ENCODE measurements at places on chromosomes 6 and 20.

DNA sequence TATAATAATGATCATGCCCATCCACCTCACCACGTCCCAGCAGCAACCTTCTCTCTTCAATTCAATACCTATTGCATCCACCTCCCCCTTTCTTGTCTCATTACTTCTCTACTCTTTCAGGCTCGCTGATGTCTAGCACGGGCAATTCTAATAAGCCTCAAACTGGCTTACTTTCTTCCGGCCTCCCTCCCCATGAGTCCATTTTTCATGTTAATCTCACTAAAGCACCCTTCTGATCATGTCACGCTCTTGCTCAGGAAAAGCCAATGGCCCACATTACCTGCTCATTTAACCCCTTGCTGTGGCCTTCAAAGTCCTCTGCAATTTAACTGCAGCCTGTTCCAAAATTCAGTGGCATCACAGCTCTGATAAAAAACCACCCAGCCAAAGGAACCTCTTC lies 105.1 kb downstream of the UTRN start:
- no peak for DNase-seq

DNA sequence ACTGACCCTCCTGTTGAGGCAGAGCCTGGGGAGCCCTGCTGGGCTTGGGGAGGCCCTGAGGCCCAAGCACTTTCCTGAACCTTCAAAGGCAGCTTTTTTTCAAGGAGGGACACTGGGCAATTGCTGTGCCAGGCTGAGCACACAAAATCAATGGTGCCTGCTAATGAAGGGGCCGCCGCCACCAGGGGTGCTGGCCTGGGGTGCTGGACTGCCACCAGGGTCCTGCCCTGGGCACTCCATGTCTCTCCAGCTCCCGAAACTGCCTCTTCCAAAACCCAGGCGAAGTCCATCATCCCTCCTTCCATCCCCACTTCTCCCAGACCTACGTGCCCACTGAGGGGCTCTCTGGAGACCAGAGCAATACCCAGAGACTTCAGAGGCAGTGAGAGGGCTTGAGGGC lies 145.6 kb downstream of the GRM4 start:
- no peak for DNase-seq

- DNase-seq = no peak
These were observed 4.8 kb upstream of the EMILIN3 start for GRCh38 chr20:41371371-41371770.

GRCh38 chr6:119612911-119613381 lies 263.4 kb upstream of the MAN1A1 start:
- no peak for DNase-seq

DNA sequence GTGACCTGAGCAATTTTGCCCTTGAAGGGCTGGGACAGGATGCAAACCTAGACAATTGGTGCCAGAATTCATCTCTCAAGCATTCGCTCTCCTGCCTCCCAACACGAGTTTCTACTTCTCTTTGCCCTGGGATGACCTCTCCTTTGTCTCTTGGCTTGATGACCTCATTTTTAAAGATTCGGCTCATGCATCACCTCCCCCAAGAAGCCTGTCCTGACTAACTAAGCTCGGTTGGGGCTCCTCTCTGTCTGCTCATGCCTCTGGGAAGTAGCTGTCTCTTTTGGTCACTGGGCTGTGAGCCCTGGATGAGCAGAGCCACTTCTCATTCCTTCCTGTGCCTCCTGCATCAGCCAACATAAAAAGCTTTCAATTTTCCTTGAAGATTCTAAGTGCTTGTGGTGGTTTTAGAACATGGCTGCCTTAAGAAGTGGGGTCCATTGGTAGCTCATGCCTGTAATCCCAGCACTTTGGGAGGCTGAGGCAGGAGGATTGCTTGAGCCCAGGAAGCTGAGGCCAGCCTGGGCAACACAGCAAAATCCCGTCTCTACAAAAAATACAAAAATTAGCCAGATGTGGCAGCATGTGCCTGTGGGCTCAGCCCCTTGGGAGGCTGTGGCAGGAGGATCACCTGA lies 11.1 kb upstream of the TCF15 start:
- no peak for DNase-seq

GRCh38 chr6:11852061-11852651 lies 73.6 kb upstream of the ADTRP start:
- DNase-seq = no peak

- no peak for DNase-seq
These were observed 858 bp downstream of the TP53INP2 start for GRCh38 chr20:34705008-34705396.

DNA sequence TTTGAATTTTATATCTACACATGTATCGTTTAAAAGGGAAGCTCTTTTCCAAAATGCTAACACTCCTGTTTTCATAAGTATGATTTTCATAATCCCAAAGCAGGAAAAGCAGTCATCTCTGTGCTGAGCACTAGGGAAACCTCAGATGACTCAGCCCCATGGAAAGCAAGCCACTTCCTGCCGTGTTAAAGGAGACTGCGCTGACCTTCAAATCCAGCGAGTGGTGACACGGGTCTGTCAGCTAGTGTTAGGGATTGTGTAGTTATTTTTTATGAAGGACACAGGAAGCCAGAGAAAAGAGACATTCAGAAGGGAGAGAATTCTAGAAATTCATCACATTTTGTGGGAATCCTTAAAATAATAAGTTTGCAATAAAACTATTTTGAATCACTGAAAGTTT lies 57.0 kb upstream of the CD93 start:
- DNase-seq = no peak

Data from stimulated activated CD4-positive, alpha-beta T cell treated with anti-CD3 and anti-CD28 coated beads, Interleukin-1b, Interleukin-23, amount 100 ng/mL, for 1 hour (primary cell).